ENCODE measurements at places on chromosomes 2 and 18. TPM values are rescaled to one million over a fixed set of nuclear protein-coding genes. Genes with fewer than 3 reads are reported as not detected.

The CPLX4 gene
- total RNA-seq, result not detected

The CTNNA2 gene
- not detected for total RNA-seq

The THSD7B gene
- total RNA-seq, result not detected

The SH3RF3 gene
- 58.8 TPM for total RNA-seq

The RMDN2 gene
- total RNA-seq, result 8.2 TPM

The TNFAIP6 gene
- total RNA-seq, result 4.2 TPM

The SEPTIN10 gene
- 90.9 TPM for total RNA-seq

The NXPH2 gene
- total RNA-seq, result not detected

The FSHR gene
- not detected for total RNA-seq

The PCARE gene
- not detected for total RNA-seq

The TMEM182 gene
- 5.1 TPM for total RNA-seq

The SPTBN1 gene
- total RNA-seq, result 293 TPM

The REEP1 gene
- 2.6 TPM for total RNA-seq

The LCT gene
- not detected for total RNA-seq

GRCh38 chr2:224775647-224776046 lies 59.5 kb upstream of the CCDC195 start:
- H3K27me3 ChIP-seq, result no peaks in the 10 kb centered on the region
- H3K4me3 ChIP-seq, result no peak overlapping the region
- no peak overlapping the region for H3K27ac ChIP-seq
- no peak for DNase-seq

DNA sequence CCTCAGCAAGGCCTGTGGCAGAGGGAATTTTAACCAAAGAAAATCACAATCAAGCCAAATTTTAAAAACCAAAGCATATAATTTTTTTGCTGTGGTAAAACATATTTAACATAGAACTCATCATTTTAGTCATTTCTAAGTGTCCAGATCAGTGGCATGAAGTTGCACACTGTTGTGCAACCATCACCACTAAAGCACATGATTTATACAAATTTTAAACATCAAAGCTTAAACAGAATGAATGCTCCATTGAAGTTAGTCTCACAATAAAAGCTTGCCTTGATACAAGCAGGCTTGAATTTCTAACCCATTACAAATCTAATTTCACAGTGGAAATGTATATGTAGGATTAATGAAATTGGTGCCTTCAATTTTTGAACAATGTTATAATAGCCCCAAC lies 31.2 kb downstream of the FTCDNL1 start:
- H3K4me1 ChIP-seq, result peaks cover 5% of the 10 kb centered on the region
- no peak for DNase-seq
- no peaks in the 10 kb centered on the region for H3K36me3 ChIP-seq
- H3K27ac ChIP-seq, result no peak overlapping the region

DNA sequence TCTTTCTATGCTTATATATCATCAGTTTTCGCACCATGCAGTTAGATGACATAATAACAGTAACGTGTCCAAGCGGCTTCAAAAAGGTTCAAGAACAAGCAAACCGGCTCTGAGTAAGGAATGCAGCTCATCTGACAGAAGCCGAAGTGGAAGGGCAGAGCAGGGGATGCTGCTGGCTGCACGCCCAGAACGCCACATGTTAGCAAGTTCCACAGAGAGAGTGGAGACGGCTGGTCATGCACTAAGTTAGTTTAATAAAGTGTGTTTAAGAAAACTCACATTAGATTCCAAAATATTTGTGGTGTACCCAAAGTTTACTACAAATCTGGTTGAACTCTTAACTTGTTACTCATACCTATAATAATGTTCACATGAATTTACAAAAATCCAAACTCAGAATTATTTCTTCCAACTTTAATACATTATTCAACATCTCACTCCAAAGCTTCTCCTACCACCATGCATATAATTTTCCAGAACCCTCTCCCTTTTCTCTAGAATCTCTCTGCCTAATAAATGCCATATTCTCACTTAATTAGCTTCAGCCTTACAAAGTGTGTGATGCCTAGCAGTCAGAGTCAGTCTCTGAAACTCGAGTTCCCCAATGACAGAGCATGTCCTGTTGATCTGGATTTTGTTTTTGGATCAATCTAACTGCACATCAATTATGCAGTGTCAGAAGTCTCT lies 170.0 kb downstream of the DNAH7 start:
- H3K27ac ChIP-seq, result peak overlapping the region; percentile 49
- H3K4me1 ChIP-seq, result peaks cover 12% of the 10 kb centered on the region
- H3K4me3 ChIP-seq, result no peak overlapping the region
- H3K27me3 ChIP-seq, result peaks cover 32% of the 10 kb centered on the region

- H3K4me1 ChIP-seq, result peaks cover 43% of the 10 kb centered on the region
- DNase-seq, result no peak
- H3K27ac ChIP-seq, result peak overlapping the region; percentile 78
- H3K36me3 ChIP-seq, result peaks cover 5% of the 10 kb centered on the region
These were observed 40.4 kb downstream of the PTPN2 start for GRCh38 chr18:12843420-12844350.

DNA sequence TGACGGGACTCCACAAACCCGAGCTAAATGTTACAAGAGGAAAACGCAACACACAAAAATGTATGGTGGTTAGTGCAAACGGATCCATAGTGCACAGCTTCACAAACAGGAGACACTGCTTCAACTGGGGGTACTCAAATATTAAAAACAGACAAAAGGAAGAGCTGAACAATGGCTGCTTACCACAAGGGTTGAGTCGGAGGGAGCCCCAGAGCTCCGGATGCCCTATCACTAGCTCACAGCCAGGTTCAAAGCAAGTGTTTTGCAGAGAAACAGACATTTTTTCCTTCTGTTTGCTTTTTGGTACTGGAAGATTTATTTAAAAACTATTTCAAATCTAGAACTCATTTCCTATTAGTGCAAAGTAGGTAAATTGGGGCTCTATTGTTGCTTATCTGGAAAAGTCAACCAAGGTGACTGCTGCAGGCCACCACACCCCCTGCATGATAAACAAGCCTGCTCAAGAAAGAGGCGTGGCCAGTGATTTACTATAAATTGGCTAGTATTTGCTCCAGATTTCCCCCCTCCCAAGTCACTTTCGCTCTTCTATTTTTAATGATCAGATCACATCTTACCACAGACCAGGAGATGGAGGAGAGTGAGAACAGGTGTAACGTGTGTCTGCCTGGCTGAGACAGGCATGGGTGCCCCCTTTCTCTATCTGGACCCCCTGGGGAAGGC lies 46.5 kb downstream of the ZAP70 start:
- DNase-seq, result no peak
- peaks cover 35% of the 10 kb centered on the region for H3K36me3 ChIP-seq
- peaks cover 4% of the 10 kb centered on the region for H3K4me1 ChIP-seq
- no peak overlapping the region for H3K4me3 ChIP-seq
- H3K27me3 ChIP-seq, result no peaks in the 10 kb centered on the region
- no peak overlapping the region for H3K27ac ChIP-seq

- H3K27ac ChIP-seq, result peak overlapping the region; percentile 89
- H3K27me3 ChIP-seq, result peaks cover 1% of the 10 kb centered on the region
These were observed 1.5 kb downstream of the EFR3B start for GRCh38 chr2:25043241-25043867.

- no peak overlapping the region for H3K4me3 ChIP-seq
- no peak overlapping the region for H3K27ac ChIP-seq
- H3K27me3 ChIP-seq, result peaks cover 29% of the 10 kb centered on the region
- no peaks in the 10 kb centered on the region for H3K36me3 ChIP-seq
- peaks cover 4% of the 10 kb centered on the region for H3K4me1 ChIP-seq
These were observed 81.4 kb downstream of the MYCN start for GRCh38 chr2:16021611-16022363.

- peaks cover 6% of the 10 kb centered on the region for H3K4me1 ChIP-seq
- H3K27ac ChIP-seq, result no peak overlapping the region
- H3K36me3 ChIP-seq, result no peaks in the 10 kb centered on the region
- no peaks in the 10 kb centered on the region for H3K27me3 ChIP-seq
- no peak for DNase-seq
These were observed 14.4 kb upstream of the WDR75 start for GRCh38 chr2:189426886-189427285.

- H3K27ac ChIP-seq, result no peak overlapping the region
- peaks cover 15% of the 10 kb centered on the region for H3K4me1 ChIP-seq
These were observed 292.5 kb upstream of the TRIB2 start for GRCh38 chr2:12424219-12424618.

GRCh38 chr2:208250388-208250787 lies 4.5 kb downstream of the IDH1 start:
- peaks cover 20% of the 10 kb centered on the region for H3K4me1 ChIP-seq
- H3K27me3 ChIP-seq, result no peaks in the 10 kb centered on the region
- DNase-seq, result no peak
- H3K4me3 ChIP-seq, result no peak overlapping the region
- H3K27ac ChIP-seq, result no peak overlapping the region
- H3K36me3 ChIP-seq, result peaks cover 24% of the 10 kb centered on the region

GRCh38 chr2:172196768-172197431 lies 94.2 kb upstream of the DLX2 start:
- H3K27me3 ChIP-seq, result no peaks in the 10 kb centered on the region
- no peak for DNase-seq
- H3K4me3 ChIP-seq, result no peak overlapping the region
- H3K36me3 ChIP-seq, result peaks cover 9% of the 10 kb centered on the region

GRCh38 chr2:134927195-134927594 lies 8.6 kb downstream of the CCNT2 start:
- H3K27me3 ChIP-seq, result no peaks in the 10 kb centered on the region
- H3K27ac ChIP-seq, result peak overlapping the region; percentile 27
- peaks cover 3% of the 10 kb centered on the region for H3K36me3 ChIP-seq
- no peak for DNase-seq
- peaks cover 51% of the 10 kb centered on the region for H3K4me1 ChIP-seq

- H3K4me1 ChIP-seq, result peaks cover 70% of the 10 kb centered on the region
- H3K36me3 ChIP-seq, result no peaks in the 10 kb centered on the region
- H3K4me3 ChIP-seq, result no peak overlapping the region
- no peak for DNase-seq
These were observed 28.2 kb upstream of the IL1R1 start for GRCh38 chr2:102114290-102114721.

- H3K36me3 ChIP-seq, result no peaks in the 10 kb centered on the region
- H3K4me3 ChIP-seq, result no peak overlapping the region
- no peak for DNase-seq
- H3K4me1 ChIP-seq, result peaks cover 38% of the 10 kb centered on the region
- H3K27me3 ChIP-seq, result no peaks in the 10 kb centered on the region
These were observed 800.9 kb downstream of the LRP1B start for GRCh38 chr2:141329964-141330363.

DNA sequence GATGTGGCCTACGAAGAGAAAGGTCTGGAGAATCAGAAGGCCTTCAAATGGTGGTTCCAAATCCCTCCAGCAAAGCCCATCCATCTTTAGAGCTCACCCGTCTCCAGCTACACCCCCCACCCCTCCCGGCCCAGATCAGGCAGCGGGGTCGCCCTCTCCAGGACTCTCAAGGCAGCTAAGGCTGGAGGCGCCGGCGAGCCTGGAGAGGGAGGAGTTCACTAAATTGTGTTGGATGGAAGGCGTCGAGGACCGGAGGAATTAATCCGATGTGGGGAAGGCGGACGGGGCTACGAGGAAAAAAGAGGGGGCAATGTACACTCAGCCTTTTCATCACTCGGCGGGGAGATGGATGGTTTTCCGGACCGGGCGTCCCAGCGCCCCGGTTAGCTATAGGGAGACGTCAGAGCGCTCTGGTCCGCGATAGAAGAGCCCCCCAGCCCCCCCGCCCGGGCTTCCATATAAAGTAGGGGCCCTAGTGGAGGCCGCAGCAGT lies at the start of gene GRP:
TSS of gene GRP (plus strand) at position 487 of the 492 bp plus-strand sequence. CDS start 108 bp downstream, outside the sequence.
- peaks cover 86% of the 10 kb centered on the region for H3K27me3 ChIP-seq
- H3K4me1 ChIP-seq, result peaks cover 16% of the 10 kb centered on the region
- no peak for DNase-seq
- peak within 1 kb of the TSS; percentile 43 for H3K4me3 ChIP-seq
- H3K36me3 ChIP-seq, result no peaks in the 10 kb centered on the region

- peak overlapping the region; percentile 5 for H3K27ac ChIP-seq
- peaks cover 20% of the 10 kb centered on the region for H3K4me1 ChIP-seq
- H3K27me3 ChIP-seq, result no peaks in the 10 kb centered on the region
- no peak for DNase-seq
These were observed 74.5 kb upstream of the NCKAP5 start for GRCh38 chr2:133642791-133643191.

GRCh38 chr2:144595279-144595678 lies 75.4 kb upstream of the ZEB2 start:
- DNase-seq, result no peak
- H3K4me3 ChIP-seq, result no peak overlapping the region
- peaks cover 13% of the 10 kb centered on the region for H3K4me1 ChIP-seq
- H3K27me3 ChIP-seq, result no peaks in the 10 kb centered on the region

GRCh38 chr2:44975571-44976450 lies 33.4 kb downstream of the SIX2 start:
- no peak for DNase-seq
- no peak overlapping the region for H3K27ac ChIP-seq
- H3K36me3 ChIP-seq, result no peaks in the 10 kb centered on the region
- peaks cover 3% of the 10 kb centered on the region for H3K27me3 ChIP-seq

DNA sequence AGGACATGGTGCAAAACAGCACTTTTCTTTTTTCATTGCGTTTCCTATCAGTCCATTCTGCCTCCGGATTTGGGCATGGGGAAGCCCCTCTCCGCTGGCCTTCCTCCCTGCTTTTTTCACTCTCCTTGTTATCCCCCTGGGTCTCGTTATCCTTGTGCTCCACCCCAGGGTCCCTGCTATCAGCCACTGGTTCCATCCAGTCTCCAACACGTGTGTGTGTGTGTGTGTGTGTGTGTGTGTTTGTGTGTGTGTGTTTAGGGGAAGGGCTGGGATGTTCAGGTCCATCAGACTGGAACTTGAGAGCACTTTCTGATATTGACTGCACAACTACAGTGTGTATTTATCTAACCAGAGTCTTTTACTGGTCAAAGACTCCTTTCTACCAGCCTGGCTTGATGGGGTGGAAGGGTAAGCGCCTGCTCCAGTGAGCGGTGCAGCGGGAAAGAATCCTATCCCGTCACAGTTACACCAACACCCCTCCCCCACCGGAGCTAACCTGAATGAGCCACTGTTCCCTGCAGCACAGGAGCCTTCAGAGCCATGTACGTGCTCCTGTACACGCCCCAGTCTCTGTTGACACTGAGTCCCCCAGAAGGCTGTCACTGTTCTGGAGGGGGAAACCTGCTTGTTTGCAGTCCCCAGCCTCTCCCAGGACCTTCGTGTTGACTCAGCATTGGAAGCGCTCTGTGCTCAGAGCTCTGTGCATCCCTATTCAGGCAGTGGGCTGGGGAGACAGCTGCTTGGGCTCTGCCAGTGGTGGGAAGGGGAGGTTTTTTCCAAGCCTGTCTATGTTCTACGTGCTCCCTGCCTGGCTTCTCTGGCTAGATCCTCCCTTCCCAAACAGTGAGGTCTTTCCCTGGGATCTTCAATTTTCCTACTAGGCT lies 4.6 kb downstream of the INHA start:
- peaks cover 19% of the 10 kb centered on the region for H3K4me1 ChIP-seq
- no peaks in the 10 kb centered on the region for H3K36me3 ChIP-seq
- no peaks in the 10 kb centered on the region for H3K27me3 ChIP-seq
- no peak overlapping the region for H3K27ac ChIP-seq

- peak overlapping the region; percentile 57 for H3K27ac ChIP-seq
- H3K27me3 ChIP-seq, result no peaks in the 10 kb centered on the region
- DNase-seq, result no peak
- H3K36me3 ChIP-seq, result no peaks in the 10 kb centered on the region
- H3K4me3 ChIP-seq, result no peak overlapping the region
These were observed 86.7 kb downstream of the NRP2 start for GRCh38 chr2:205768815-205769494.

- peaks cover 12% of the 10 kb centered on the region for H3K4me1 ChIP-seq
- H3K4me3 ChIP-seq, result no peak within 1 kb of the TSS
- peaks cover 3% of the 10 kb centered on the region for H3K36me3 ChIP-seq
These were observed at the start of gene EDAR for GRCh38 chr2:108988796-108989713. EDAR (minus strand) TSS chr2:108989220; CDS start chr2:108931014, 58,206 bp downstream.

Data from chondrocyte (in vitro differentiated cells).